ENCODE measurements at places on chromosomes 1 and 21. TPM values are rescaled to one million over a fixed set of nuclear protein-coding genes. Genes with fewer than 3 reads are reported as not detected.

DNA sequence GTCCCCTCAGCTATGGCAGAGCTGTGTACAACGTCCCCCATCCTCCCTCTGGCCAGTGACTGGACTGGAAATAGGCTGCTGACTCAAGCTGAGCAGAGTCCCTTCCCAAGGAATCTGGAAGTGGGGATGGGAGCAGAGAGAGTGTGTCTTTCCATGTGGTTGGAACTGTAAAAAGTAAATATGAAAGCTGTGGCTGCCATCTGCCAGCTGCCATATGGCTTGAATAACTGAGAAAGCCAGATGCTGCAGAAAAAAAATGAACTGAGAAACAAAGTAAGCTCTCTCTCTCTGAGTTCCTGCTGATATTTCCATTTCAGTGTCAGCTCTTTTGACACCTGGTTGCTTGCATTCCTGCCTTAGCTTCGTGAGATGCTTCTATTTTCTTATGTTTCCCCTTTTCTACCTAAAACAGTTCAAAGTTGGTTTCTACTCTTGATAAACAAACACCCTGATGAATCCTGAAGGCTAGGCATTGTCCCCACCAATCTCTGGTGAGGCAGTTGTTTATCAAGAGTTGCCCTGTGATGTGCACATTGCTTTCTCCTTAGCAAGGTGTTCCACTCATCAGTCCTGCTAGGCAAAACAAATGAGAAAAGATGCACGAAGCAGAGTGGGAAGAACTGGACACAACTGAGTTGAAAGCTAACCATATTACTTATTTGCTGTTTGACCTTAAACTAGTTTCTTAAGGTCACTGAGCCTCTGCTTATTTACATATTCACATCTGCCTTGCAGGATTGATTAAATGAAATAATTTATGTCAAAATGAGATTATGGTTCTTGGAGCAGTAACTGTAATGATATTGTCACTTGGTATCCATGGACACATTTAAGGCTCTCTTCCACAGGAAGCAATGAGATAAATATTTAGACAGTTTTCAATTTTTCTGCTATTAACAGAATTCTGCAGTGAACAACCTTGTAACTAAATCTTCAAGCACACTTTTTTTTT lies 16.6 kb upstream of the DR1 start:
- DNase-seq = no peak

- DNase-seq = peak; percentile 4
Measured at GRCh38 chr1:60564916-60565750, 491.6 kb upstream of the C1orf87 start.

- no peak for DNase-seq
Measured at GRCh38 chr1:76601465-76601864, 265.8 kb upstream of the ST6GALNAC5 start.

GRCh38 chr21:32135401-32136363 lies 143.2 kb downstream of the MIS18A start:
- peak; percentile 10 for DNase-seq

GRCh38 chr1:104358086-104358485 lies 608.4 kb downstream of the AMY1C start:
- no peak for DNase-seq

- no peak for DNase-seq
Measured at GRCh38 chr21:26405735-26406361, 167.2 kb downstream of the CYYR1 start.

Gene TRIM17
- total RNA-seq = not detected

GRCh38 chr1:115356356-115356755 lies 18.3 kb upstream of the NGF start:
- DNase-seq = no peak

Gene ACTL8
- total RNA-seq = 2.4 TPM

DNA sequence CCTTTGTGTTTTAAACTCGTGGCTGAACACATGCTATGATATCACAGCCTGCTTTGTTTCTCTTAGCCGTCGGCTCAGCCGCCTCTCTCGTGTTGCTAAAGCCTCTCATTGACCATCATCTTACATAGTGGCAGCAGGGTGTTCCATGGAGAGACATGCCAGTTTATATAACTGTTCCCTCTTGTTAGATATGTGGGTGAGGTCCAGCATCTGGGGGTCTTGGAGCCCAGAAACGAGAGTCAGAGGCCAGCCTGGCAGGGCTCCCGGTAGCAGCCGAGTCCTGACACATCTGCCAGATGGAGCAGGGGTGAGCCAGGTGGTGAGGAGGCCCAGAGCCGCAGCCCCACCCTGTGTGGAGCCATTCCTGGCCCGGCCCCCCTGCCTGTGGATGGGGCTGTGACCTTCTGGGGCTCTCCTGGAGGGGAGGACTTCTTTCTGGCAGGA lies 11.9 kb downstream of the PODN start:
- DNase-seq = no peak

Gene VSIG8
- total RNA-seq = not detected

GRCh38 chr1:37599940-37600339 lies 4.2 kb upstream of the GNL2 start:
- DNase-seq = no peak

Gene MARK1
- total RNA-seq = 4.0 TPM

DNA sequence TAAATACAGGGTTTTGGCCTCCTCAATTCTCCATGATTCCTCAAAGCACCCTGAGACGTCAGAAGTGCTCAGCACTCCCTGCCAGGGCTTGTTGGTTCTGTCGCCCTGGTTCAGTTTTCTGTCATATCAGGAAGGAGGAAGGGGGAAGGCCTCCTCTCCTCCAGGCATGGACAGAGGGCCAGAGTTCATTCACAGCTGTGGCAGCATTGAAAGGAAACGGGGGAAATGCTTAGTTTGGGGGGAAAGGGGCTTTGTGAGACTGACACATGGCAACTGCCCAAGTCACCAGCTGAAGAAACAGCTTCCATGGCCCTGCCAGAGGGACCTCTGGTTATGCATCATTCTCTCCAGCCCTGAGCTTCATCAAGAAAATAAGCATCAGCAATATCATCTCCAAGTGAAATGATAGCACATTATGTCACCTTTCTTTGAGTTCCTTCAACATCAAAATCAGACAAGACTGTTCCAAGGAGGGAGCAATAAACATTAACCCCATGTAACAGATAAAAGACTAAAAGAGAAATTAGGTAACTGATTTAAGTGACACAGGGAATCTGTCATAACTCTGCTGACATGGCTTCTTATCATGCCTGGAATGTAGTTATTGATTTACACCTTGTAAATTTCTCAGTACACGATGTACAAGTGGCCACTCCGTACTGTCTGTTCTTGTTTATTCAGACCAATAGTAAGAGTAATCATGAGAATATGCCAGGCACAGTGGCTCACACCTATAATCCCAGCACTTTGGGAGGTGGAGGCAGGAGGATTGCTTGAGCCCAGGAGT lies 103.2 kb upstream of the SLC25A33 start:
- DNase-seq = no peak

DNA sequence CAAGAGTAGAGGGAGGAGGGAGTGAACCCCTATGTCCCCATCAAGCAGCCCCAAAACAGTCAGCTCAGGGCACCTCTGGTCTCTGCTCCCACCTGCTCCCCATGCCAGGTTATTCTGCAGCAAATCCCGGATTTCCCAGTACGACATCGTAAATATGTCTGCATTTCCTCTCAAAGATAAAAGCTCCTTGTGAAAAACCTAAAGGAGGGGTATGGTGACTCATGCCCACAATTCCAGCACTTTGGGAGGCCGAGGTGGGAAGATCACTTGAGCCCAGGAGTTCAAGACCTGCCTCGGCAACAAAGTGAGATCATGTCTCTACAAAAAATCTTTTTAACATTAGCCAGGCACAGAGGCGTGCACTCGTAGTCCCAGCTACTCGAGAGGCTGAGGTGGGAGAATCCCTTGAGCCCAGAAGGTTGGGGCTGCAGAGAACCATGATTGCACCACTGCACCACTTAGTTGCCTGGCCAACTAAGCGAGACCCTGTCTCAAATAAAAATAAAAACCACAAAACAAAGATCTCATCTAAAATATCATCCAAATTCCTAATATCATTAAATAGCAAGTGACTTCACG lies 7.1 kb downstream of the ACOT7 start:
- DNase-seq = no peak

Gene CIART
- 11.7 TPM for total RNA-seq

DNA sequence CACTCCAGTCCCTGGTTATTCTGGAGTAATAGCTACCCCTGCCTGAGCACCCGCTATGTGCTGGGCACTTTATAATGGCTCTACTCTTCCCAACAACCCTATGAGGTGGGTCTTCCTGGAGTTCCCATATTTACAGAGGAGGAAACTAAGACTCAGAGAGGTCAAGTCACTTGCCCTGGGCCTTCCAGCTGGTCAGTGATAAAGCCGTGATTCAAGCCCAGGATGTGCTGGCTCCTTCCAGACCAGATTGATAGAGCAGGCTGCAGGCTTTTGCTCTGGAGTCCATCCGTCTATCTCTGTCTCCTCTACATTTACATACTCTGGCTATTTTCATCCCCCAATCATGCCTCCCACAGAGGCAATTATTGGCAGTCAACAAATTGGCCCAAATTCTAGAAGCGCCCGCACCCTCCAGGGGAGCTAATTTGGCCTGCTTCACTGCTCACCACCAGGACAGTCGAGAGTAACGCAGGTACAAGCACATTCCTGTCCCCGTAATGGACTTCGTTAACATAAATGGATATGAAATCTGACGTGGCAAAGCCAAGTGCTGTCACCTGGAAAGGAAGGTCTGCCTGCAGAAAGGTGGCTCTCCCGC lies 39.8 kb upstream of the SELENON start:
- peak; percentile 70 for DNase-seq

Gene C1orf232
- not detected for total RNA-seq

DNA sequence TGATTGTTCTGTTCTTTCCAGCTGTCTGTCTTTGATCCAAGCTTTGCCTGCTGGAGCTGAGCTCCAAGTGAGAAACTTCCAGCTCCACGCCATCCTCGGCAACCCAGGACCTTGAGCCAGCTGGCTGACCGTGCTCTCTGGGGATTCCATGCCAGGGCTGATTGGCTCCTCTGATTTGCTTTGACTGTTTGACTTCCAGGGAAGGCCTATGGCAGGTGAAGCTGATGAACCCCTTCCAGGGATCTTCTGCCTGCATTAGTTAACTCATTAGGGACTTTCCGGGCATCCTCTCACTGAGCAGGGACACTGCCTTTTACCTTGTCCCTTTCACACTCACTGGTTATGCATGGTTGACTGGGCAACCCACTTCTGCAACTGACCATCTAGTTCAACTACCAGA lies 406.1 kb downstream of the RPS6KC1 start:
- DNase-seq = no peak

GRCh38 chr1:108044318-108044717 lies 79.3 kb upstream of the VAV3 start:
- DNase-seq = no peak

Gene ADGRL2
- total RNA-seq = not detected

- peak; percentile 34 for DNase-seq
Measured at GRCh38 chr1:211017075-211017718, 116.8 kb downstream of the KCNH1 start.

Gene IGSF9
- total RNA-seq = not detected

DNA sequence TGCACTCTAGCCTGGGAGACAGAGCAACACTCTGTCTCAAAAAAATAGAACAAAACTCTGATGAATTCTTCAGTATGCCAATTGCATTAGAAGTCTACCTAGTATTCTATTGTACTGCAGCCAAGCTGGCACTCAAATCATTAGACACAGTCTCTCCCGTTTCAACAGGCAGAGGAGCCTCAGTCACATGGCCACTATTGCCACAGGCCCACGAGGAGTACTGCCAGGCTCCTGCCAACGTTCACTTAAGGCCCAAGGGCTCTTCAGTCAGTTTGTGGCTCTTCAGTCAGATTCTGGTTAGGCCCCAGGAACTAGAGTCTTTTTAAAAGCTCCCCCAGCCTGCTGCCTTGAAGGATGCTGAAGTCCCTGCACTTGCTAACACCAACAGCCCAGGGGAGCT lies 73.4 kb downstream of the SH3BGR start:
- DNase-seq = peak; percentile 36

DNA sequence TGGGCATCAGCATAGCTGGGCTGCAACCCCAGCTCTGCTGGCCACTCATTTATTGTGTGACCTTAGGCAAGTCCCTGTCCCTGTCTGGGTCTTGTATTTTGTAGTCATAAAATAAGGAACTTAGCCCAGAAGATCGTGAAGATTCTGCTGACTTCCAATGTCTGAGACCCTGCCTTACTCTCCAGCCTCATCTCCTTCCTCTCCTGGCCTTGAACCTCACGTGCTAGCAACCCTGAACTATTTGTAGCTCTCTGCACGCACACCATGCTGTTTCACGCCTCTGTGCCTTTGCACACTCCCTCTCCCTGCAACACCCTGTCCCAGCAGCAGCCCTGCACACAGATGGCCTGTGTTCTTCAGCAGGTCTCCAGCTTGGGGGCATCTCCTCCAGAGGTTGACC lies 121.1 kb downstream of the LACTBL1 start:
- no peak for DNase-seq

DNA sequence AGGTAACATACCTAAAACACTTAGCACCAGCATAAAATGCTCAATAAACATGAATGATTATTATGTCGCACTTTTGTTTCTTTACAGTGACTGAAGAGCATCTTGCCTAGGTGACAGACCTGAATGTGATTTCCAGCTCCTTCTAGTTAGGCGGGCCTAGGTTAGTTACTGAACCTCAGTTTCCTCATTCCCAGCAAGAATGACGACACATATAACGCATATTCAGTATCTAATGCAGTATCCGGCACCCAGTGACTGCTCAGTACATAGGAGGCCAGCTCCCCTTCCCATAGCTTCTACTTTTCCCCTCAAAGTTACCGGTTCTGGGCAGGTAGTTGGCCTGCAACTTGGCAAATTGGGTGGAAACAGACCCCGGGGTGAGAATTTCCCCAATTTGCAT lies 763 bp downstream of the AUNIP start:
- no peak for DNase-seq

- peak; percentile 97 for DNase-seq
Measured at GRCh38 chr1:205275133-205275532, 46.4 kb downstream of the NUAK2 start.

DNA sequence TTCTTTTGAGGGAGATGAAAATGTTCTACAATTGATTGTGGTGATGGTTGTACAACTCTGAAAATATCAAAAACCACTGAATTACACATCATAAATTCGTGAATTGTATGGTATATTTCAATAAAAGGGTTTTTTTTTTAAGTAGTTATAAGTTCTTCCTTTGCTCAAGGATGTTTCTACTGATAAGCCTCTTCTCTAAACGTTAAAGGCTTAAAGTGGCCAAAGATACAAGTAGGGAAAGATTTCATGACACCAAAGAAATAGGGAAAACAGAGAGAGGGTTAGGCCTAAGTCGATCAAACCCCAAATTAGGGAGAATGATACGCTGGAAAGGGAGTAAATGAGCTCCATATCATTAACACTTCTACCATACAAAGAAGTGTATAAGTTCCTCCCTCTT lies 4.1 kb downstream of the KDM5B start:
- no peak for DNase-seq

DNA sequence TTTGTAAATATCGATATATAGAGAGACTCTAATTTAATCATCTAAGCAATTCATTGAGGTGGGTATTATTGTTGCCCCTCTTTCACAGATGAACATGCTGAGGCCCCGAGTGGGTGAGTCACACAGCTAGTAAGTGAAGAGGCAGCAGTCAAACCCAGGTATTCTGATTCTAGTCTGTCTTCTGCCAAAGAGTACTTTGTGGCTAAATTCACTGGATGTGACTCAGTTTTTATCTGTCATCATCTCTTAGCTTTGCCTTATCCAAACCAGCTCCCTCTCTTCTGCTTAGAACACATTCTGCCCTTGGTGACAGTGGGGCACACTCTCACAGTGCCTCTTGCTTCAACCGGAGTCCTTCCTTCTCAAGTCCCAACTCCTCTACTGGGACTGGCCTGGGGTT lies 11.5 kb downstream of the FCRL5 start:
- no peak for DNase-seq

Gene SLC9C2
- total RNA-seq = not detected
